ENCODE measurements at places on chromosomes 6 and 20. TPM values are rescaled to one million over a fixed set of nuclear protein-coding genes. Genes with fewer than 3 reads are reported as not detected.

The ZFAND3 gene
- 74.1 TPM for polyA plus RNA-seq

The GPSM3 gene
- polyA plus RNA-seq = 1.5 TPM

The TLDC2 gene
- 0.05 TPM for polyA plus RNA-seq

The MKKS gene
- 40.1 TPM for polyA plus RNA-seq

The THBD gene
- 604 TPM for polyA plus RNA-seq

The SLC2A10 gene
- 1.3 TPM for polyA plus RNA-seq

The SIRPB1 gene
- 0.73 TPM for polyA plus RNA-seq

The SLC2A4RG gene
- polyA plus RNA-seq = 27.1 TPM
